D721Med (cell line): ENCODE measurements at places on chromosomes 1 and 21.

- no peak for DNase-seq
Measured at GRCh38 chr21:34715985-34716596, 47.3 kb downstream of the CLIC6 start.

DNA sequence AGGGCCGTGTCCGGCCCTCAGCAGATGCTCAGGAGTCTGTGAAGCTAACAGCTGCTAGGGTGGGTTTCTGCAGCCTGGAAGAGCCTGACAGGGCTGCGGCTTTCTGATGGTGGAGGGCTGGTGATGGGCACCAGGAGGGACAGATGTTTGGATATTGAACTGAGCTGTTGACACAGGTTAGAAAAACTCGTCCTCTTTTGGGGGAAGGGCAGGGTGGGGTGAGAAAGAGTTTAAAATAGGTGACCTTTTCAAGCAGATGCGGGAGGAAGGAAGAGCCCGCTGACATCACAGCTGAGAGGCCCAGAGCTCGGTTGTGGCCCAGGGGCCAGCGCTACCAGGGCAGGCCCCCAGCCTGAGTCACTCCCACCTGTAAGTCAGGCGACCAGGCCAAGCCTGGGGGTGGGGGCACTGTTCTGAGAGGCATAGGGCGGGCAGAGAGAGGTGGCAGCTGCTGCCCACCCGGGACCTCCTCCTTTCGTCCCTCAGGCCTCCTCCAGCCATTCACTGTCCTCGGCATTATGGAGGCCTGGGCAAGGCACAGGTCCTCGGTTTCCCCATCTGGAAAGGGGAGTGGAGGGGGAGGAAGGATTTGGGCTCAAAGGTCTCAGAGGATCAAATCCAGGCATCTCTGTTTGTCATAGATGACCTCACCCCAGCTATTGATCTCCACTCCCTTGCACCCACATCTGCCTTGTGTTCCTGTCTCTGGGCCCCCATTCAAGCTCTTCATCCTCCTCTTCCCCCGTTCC lies 32.3 kb upstream of the ID3 start:
- no peak for DNase-seq

GRCh38 chr1:155696524-155696923 lies 7.6 kb downstream of the DAP3 start:
- DNase-seq = no peak

DNA sequence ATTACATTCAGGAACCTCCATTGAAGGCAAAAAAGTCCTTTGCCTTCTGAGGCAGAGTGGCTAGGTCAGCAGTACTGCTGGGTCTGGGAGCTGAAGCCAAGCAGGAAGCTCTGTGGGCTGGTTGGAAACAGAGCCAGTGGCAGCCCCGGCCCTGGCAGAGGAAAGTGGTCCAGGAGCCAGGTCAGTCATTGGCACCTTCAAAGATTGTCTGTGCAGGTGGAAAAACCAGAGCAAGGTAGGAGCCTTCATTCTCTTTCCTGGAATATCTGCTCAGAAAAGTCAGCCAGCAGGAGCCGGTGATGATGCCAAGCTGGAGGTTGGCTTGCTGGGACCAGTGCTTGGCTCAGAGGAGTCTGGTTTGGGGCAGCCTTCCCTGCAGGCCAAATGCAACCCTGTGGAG lies 12.5 kb upstream of the DISP3 start:
- DNase-seq = no peak
